Activated naive CD4-positive, alpha-beta T cell treated with anti-CD3 and anti-CD28 coated beads, Interleukin-2, amount 50 U/mL, for 16 hours (primary cell): ENCODE measurements at places on chromosomes 2 and 18.

- no peak for DNase-seq
Measured at GRCh38 chr2:233353101-233353768, 1.1 kb upstream of the DGKD start.

GRCh38 chr2:201827621-201828020 lies 21.3 kb downstream of the CDK15 start:
- no peak for DNase-seq

GRCh38 chr2:215527736-215528135 lies 91.9 kb upstream of the FN1 start:
- no peak for DNase-seq

GRCh38 chr2:189188115-189188805 lies 8.7 kb upstream of the COL5A2 start:
- DNase-seq, result no peak

DNA sequence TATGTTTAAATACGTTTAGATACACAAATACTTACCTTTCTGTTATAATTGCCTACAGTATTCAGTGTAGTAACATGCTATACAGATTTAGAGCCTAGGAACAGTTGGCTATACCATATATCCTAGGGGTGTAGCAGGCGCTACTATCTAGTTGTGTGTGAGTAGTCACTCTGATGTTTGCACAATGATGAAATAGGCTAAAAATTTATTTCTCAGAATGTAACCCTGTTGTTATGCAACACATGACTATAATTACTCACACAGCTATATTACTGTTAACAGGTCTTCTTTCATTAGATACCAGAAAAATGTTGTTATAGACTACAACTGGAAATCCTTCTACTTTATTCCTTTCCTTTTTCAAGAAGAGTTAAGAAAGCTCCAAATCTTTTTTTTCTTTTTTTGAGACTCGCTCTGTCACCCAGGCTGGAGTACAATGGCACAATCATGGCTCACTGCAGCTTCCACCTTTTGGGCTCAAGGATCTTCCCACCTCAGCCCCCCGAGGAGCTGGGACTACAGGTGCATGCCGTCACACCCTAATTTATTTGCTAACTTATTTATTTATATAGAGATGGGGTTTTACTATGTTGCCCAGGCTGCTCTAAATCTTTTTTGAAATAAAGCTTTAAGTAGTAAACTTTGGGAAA lies 48.5 kb downstream of the C2orf74 start:
- DNase-seq, result no peak

- no peak for DNase-seq
Measured at GRCh38 chr2:159998961-159999360, 63.5 kb downstream of the PLA2R1 start.

DNA sequence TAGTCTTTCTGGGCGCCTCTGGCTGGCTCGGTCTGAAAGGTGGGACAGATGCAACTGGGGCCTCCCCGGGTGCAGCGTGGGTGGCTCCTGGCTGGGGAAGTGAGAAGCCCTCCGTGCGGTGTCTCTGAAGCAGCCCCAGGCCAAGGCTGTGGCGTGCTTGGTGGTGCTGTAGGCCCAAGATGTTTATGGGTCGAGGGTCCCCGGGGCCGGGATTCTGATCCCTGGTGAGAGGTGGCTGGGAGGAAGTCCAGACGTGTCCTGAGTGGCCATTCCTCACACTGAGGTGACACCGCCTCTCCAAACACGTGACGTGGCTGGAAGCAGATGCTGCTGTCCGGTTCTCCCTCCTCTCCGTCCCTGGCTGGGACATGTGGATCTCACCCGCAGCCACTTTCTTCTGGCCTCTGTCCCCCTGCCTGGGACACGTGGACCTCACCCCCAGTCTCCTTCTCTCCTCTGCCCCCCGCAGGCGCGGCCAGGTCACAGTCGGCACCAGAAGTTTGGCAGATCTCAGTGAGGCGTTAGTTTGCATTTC lies 12.6 kb downstream of the RTP5 start:
- DNase-seq, result peak; percentile 82

DNA sequence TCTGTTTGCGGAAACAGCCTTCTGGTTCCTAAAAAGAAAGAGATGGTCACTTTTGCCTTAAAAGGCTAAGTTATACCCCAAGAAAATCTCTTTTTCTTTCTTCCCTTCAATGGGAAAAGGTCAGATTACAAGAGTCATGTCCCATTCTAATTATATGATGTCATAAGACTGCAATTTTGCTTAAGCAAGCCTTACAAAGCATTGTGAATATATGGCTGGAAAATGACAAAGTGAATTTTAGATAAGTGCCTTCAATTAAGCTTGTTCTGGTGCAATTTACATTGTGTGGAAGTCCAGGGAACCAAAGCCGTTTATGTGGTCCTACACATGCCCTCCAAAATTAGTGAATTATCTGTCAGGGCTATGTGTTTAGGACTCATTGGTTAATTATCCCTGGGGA lies 7.6 kb upstream of the BMP10 start:
- DNase-seq, result no peak

DNA sequence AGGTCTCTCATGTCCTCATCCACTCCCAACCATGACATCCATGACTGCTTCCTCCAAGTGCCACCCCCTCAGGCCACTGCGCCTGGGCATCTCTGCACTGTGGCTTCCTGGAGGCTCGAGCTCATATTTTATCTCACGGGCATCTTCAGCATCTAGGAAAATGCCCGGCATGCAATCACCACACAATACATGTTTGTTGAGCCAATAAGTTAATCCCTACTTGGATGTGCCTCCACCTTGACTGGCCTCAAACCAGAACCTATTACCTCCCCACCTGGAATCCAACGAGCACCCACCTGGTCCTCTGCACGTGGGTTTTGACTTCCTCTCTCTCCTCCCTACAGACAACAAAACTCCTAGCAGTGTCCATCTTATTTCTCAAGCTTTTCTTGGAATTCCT lies 198.9 kb upstream of the REV1 start:
- DNase-seq, result no peak

GRCh38 chr18:8758466-8758865 lies 53.1 kb downstream of the MTCL1 start:
- no peak for DNase-seq

- DNase-seq, result no peak
Measured at GRCh38 chr2:86596118-86596517, 27.5 kb downstream of the RNF103 start.
